Right hindlimb (tissue), 1 donor: ENCODE measurements at places on chromosomes 2 and 18.
A peak's percentile ranks its signal among the peaks of the same experiment; 100 is the strongest.

DNA sequence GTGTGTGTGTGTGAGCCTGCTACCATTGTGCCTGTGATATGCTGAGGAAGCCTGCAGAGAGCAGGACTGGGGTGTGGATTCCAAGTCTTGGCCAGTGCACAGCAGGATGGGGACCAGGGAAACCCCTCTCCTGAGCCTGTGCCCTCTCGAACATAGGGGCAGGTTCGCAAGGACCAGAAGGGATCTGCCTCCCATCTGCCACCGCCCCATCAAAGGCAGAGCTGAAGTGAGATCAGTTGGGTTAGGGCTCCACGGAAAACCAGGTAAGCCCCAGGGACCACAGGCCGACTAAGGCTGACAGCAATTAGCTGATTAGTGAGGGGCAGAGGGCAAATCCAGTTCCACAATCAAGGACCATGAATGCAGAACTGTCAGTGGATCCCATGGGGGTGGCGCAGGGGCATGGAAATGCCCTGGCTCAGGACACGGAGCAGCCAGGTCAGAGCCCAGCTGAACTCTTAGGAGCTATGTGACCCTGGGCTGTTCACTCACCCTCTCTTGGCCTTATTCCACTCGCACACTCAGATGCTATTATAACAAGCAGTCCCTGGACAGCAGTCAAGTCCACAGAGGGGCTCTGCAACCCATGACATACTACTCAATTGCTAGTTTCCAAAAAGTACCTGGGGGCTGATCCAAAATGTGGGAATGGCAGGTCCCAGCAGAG is 84.2 kb upstream of the ID2 start:
- DNase-seq = no peak

- DNase-seq = no peak
Measured at GRCh38 chr2:19617257-19617848, 258.9 kb upstream of the OSR1 start.

DNA sequence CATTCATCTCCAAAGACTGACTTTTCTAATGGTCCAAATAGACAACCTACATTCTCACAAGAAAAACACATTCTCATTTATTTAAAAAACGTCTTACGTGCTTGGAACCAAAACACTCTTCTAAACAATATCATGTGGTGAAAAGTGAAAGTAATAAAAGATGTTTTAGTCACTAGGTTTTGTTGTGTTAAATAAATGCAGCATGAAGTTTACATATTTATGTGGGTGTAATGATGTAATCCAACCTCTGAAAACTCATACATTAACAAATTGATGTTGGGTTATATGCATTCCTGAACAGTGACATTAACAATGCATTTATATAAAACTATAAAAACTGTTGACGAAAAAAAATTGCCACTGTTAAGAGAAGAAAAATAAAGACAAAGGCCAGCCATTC is 55.1 kb upstream of the ACVR2A start:
- no peak for DNase-seq

DNA sequence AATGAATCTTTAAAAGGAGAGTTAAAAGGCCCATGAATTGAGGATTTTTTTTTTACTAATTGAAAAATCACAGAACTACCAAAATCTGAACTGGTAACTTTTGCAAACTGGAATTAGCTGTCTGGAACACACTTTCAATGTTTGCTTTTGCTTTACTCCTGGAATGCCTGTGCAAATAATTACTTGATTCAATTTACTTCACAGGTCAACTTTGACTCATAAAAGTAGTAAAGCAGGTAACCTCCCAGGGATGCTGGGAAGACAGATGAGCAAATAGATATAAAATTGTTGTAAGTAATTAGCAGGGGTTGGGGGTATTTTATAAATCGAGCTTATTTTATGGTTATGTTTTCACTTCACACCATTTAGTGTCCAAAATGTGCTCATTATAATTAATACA is 398.3 kb upstream of the HNRNPA3 start:
- no peak for DNase-seq

DNA sequence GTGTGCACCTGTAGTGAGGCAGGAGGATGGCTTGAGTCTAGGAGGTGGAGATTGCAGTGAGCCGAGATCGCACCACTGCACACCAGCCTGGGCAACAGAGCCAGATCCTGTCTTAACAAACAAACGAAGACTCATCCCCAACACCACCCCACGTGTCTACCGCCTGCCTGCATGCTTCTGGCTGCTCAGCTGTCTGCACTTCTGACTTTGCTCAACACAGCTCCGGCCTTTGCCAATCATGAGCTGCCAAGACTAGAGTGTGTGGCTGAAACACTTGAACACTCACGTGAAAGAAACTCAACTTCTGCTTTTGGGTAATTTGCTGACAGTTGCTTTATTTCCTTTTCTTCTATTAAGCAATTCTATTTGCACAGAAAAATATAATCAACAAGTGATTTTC is 32.1 kb upstream of the SP3 start:
- peak; percentile 67 for DNase-seq

DNA sequence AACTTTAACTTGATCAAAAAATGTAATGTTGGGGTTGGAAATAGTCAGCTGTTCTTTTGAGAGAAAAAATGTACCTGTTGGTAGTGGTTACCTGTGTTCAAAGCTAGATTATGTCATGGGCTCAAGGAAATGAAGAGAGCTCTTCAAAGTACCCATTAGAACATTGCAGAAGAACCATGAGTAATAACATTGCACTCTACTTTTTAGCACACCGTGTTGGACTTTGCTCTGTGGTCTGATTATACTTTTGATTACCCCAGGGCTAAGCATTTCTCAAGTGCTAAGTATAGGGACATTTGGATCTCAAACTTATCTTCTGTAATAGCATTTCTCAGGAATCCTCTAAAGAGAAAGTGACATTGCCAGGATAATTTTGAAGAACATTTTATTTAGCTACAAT is 1122.8 kb upstream of the CELF4 start:
- DNase-seq = no peak

DNA sequence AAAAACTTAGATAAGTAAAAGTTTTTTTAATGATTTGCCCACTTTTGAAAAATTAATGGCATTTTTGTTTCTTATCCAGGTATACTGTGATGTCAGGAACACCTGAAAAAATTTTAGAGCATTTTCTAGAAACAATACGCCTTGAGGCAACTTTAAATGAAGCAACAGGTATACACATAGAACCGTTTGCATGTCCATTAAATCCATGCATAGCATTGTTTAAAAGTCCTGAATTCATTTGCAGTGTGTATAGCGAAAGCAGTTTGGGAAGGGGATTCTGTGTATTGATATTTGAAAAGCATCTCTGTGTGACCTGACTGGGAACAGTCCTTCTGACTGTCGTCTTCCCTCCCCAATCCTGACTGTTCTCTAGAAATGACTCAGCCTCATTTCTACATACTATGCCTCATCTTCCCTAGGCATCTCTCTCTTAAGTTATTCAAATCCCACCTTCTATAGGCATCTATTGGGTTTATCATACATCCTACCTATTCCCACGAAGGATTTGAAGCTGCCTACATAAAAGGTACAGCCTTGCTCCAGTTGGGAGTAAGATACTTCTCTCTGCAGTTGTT is 79.2 kb upstream of the MAP3K20 start:
- no peak for DNase-seq

GRCh38 chr2:232365621-232366321 is 12.8 kb upstream of the ALPP start:
- no peak for DNase-seq

DNA sequence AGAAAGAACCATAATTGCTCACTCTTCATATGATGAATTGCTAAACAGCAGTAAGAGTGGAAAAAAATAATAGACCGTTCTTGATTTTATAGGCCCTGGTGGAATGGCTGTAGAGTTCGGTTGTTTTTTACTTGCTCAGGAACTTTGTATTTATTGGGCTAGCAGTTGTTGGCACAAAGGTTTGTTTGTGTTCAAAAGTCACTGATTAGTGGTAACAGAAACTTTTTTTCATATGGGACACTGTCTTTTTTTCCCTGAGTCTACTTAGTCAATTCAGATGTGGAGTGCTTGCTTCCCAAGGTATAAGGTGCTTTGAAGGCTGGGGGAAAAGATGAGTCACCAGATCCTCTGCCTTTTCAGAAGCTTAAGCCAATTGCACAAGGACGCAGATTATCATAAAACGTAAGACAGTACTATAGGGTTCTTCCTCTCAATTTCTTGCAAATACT is 25.8 kb downstream of the PHLPP1 start:
- DNase-seq = no peak

DNA sequence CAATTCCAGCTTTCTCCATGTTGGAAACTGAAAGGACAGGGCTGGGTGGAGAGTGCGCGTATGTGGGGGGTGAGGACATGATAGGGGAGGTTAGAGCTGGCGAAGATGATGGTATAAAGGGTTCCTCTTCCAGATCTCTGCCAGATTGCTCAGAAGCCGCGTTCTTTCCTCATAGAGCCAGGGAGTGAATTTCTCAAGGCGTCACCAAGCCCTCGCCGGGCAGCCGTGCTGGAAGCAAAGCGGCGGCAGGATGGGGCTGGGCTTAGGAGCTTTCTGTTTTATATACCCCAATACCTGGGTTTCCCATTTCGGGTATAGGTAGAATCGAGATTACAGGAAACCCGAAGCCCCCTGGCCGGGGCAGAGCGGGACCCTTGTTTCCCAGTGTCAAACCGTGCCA is 43.8 kb downstream of the DDX18 start:
- DNase-seq = no peak

- DNase-seq = no peak
Measured at GRCh38 chr2:101007415-101008345, 5.6 kb downstream of the RPL31 start.

GRCh38 chr2:9388950-9389911 is 34.1 kb downstream of the ITGB1BP1 start:
- DNase-seq = no peak

- no peak for DNase-seq
Measured at GRCh38 chr2:75808793-75809535, 98.2 kb upstream of the GCFC2 start.

DNA sequence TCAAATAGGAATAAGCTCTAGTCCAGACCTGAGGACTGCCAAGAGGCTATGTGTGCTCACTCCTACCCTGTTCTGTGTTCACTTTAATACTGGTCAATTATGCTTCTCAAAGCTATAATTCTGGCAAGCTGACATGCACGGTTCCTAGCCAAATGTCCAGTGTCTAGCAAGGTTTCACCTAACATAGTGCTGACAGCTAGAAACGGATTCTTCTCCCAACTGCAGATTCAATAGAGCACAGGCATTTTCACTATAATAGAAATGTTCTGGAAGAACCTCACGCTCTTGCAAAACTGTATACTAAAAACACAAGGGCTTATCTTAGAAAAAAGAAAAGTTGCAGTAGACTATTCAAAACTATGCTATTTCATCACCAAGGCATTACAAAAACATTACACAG is 45.1 kb downstream of the HDAC4 start:
- DNase-seq = no peak

GRCh38 chr18:41396861-41397260 is 558.2 kb upstream of the PIK3C3 start:
- no peak for DNase-seq

DNA sequence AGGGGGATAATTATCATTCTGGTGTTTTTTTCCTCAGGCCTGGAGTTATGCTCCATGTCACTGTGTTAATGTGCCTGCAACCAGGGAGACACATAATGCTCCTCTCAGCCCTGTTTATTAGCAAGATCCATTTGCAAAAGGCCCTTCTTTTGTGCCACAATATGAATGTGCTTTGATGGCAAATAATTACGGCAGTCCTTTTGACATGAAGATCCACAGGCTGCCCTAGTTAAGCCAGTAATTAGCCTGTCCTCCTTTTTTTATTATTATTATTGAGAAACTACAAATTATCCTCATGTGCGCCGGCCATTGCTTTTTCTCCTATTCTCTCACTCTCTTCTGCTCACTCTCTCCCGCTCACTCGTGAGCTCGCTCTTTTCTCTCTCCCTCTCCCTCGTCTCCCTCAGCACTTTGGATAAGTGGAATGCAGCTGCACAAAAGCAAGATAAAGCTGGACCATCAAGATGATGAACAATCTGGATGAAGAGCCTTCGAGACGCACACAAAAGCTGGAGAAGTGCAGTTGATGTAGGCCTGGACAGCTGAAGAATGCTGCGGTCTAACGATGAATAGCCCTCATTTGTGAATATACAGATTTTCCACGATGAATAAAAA is 762.3 kb downstream of the BCL11A start:
- no peak for DNase-seq

- peak; percentile 70 for DNase-seq
Measured at GRCh38 chr2:174023591-174024523, 58.7 kb upstream of the SP3 start.

DNA sequence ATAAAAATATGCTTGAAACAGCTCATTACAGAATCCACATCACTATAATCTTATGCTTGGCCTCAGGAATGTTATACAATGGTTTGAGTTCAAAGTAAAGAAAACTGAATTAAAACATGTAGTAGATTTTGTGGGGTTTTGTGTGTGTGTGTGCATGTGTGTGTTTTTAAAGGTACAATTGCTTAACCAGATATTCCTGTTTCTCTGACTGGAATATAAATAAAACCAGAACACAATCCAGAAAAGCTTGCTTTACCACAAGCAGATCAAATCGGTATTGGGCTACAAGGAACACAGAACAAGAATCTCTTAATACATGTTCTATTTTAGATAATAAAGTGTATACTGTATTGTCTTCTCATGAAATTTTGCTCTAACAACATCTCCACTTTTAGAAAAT is 110.0 kb downstream of the TMEM247 start:
- DNase-seq = no peak

DNA sequence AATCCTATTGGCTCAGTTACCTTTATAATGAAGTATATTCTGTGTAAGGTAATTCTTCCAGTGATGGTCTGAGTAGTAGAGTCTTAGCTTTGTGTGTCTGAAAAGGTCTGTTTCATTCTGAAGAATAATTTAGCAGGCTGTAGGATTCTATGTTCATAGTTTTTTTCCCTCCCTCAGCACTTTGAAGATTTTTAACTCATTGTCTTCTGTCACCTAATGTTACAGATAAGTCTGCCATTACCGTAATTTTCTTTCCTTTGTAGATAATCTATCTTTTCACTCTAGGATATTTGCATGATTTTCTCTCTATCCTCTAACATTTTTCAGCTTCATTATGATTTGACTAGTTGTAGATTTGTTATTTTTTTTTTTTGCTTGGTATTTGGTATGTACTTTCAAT is 22.7 kb downstream of the INSIG2 start:
- DNase-seq = no peak

DNA sequence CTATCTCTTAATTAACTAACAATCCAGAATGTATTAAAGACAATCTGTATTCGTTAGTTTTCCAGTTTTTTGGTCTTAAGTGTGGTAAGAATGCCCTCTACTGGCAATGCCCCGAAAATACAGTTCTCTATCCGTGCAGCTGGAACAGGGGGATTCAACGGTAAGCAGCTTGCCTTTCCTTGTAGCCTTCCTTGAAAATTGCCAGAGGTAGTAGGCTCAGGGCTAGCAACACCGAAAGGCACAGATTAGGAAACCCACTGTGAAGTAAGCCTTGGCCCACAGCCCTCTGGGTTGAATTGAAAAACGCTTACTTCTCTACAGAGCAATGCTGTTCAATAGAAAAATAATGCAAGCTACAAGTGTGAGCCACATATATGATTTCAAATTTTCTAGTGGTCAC is 17.1 kb upstream of the VPS4B start:
- peak; percentile 53 for DNase-seq

DNA sequence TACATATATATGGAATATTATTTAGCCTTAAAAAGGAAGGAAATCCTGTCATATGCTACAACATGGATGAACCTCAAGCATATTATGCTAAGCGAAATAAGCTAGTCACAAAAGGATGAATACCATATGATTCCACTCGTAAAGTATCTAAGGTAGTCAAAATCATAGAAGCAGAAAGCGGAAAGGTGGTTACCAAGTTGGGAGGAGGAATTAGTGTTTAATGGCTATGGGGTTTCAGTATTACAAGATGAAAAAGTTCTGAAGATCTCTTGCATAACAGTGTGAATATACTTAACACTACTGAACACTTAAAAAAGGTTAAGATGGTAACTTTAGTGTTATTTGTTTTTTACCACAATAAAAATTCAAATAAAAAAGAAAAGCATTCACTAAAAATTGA is 99.0 kb downstream of the MGAT5 start:
- DNase-seq = no peak
